ENCODE measurements at places on chromosomes 1 and 21.

- DNase-seq = no peak
Observed at GRCh38 chr1:59952065-59952464, 25.5 kb upstream of the CYP2J2 start.

GRCh38 chr1:225733254-225733653 lies 44.4 kb upstream of the SRP9 start:
- no peak for DNase-seq

DNA sequence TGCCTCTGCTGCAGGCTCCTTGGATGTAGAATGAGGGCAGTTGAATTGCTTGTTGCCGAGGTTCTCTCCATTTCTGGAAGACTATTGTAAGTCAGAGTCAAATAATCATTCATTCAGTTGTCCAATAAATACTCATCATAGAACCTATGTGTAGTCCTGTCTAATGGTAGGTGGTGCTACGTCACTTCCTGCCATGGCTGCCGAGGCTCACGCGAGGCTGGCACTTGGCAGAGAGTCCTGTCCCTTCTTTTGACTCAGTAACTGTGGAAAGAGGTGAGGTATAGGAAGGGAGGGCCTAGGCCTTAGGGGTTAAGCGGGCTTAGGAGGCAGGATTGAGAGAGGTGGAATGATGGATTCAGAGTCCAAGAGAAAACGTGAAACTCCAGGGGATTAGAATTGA lies 9.7 kb downstream of the ADARB1 start:
- no peak for DNase-seq

DNA sequence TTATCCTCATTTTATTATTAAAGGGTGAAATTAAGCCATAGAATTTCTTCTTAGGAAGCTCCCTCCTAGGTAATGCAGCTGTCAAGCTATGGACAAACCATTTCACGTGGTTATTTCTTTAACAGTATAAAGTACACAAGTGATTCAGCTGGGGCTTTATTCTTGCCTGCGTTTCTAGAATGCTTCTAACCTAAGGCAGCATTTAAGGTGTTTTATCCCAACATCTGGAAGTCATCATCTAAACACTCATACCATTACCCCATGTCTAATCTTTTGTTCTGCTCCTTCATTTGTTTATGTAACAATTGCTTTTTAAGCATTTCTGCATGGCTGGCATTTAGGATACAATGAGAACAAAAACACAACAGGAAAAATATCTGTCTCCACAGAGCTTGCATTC lies 829.2 kb upstream of the ADAMTS5 start:
- no peak for DNase-seq

- DNase-seq = no peak
Observed at GRCh38 chr21:44094832-44095231, 12.4 kb upstream of the PWP2 start.

DNA sequence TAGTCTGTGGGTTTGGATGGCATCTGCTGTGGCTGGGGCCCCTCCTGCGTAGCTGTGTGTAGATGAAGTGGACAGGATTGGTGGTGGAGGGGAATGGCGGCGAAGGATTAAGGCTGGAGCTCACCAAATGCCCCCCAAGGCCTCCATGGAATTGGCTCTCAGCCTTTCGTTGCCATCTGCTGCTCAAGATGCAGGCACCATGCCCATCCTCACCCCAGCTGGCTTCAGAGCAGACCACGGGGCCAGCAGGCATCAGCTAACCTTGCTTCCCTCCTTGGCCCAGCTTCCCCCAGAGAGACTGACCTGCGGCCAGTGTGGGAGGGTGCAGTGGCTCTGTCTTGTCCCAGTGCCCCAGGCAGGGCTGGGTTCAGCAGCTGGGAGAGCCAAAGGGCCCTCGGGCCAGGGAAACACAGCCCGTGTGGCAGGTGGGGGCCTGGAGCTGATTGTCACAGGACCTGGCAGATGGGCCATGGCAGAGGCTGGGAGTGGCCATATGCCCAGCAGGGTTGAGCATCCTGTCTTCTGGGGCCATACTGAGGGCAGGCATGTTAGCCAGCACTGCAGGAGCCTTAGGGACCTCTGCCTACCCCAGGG lies 66.8 kb upstream of the ACTL8 start:
- DNase-seq = no peak

DNA sequence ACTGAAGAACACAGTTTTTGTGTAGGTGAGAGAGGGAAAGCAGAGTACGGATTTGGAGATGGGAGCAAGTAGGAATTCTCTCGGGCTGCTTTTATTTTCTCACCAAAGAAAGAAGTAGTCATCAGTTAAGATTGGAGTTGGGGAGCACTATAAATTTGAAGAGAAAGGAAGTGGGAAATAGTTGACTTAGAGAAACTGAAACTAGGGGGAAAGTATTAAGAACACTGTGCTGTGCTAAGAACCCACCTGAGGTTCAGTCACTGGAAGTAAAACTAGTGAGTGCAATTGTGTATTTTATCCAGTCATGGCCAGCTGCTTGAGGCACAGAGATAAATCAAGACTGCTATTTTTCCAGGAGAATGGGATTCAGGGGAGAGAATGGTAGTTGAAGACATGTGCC lies 37.4 kb downstream of the CLCC1 start:
- no peak for DNase-seq

DNA sequence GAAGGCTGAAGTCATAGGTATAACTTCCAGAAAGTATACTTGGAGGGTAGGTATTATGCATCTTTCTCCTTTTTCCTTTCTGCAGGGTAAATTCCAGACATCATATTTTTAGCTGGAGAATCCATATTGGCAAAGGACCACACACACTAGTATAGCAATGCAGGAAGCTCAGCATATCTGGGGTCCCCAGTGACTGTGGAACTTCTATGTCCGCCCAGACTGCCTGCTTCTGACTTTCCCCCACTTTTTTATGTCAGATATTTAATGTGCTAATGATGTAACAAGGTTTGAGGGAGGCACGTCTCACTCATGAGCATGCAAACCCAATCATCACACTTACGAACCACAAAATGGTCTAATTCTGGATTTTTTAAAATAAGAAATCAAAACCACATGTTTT lies 90.4 kb downstream of the BACH1 start:
- no peak for DNase-seq

DNA sequence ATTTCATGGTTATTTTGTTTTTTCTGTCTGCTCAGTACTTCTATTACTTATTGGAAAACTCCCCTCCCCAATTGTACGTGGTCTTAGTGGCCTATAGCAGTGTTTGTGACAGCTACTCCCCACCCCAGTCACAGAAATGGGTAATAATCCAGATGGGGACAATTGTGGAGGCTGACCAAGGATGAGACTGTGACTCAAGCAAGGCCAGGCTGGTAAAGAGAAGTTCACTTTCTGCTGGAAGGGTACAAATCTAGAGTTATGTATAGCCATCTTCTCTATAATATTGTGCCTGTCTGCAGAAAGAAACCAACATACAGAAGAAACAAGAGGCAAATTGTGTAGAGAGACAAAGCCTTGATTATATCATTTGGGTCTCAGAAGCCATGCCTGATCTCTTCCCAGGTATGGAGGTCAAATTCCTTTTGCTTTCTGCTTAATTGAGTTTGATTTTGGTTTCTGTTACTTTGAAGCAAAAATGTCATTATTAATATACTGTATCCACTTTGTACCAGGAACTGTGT lies 270.4 kb downstream of the HLX start:
- no peak for DNase-seq

DNA sequence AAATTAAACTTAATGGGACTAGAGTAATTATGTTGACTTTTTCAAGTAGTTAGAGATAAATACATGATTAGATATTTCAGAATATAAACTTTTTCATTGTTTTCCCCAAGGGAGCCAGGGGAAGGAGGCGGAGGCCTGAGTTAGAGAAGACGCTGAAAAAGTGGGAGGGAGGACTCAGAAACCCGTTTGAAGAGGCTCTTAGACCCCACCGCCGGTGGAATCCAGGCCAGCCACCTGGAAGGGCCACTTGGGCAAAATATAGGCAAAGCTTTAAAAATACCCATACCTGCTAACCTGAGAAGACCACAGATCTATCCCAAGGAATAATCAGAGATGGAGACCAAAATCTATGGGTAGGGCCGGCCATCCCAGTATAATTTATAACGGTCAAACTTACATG lies 242.6 kb downstream of the PTPRU start:
- no peak for DNase-seq

DNA sequence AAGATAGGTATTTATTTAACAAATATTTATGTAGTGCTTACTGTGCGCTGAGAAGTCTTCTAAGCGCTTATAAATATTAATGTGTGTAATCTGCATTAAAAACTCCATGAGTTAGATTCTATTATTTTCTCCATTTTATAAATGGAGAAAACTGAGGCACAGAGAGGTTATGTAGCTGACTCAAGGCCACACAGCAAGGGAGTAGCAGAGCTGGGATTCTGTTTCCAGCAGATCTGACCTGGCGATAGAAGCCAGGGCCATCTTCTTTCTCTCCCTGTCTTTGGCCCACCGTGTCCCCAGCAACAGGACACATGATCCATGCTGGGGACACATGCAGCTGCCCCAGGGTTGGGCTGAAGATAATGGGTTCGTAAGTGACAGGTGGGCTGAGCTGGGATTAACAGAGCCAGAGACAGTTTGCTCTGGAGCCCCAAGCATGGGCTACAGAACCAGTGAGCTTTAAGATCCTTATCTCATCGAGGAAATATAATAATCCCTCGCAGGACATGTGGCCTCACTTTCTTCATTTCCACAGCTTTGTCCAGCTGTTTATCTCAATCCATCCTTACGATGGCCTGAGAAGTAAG lies 30.3 kb downstream of the IGSF21 start:
- no peak for DNase-seq

GRCh38 chr1:15296585-15297321 lies 49.7 kb downstream of the FHAD1 start:
- no peak for DNase-seq

- no peak for DNase-seq
Observed at GRCh38 chr1:161499099-161500039, 5.9 kb upstream of the FCGR2A start.

- no peak for DNase-seq
Observed at GRCh38 chr1:64917328-64917861, 49.0 kb downstream of the JAK1 start.

DNA sequence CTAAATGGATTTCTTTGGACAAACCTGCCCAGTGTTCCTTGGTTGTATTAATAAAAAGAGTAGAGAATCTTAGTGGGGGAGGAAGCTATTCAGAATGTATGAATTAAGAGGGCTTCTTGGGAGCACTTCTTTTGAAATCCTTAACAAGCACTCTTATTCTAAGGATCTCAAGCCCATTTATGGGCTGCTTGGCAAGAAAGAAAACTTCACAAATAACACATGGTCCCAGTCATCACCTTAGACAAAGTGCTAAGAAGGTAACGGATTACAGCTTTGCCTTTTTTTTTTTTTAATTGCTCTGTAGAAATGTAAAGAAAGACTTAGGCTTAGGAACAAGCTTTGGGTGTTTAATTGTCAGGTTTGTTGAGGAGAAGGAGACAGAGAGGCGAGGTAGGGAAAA lies 76.6 kb upstream of the IPO9 start:
- no peak for DNase-seq

- DNase-seq = no peak
Observed at GRCh38 chr1:47219590-47220220, 12.3 kb downstream of the TAL1 start.

- peak; percentile 29 for DNase-seq
Observed at GRCh38 chr1:63728611-63729226, 45.1 kb upstream of the ROR1 start.

- no peak for DNase-seq
Observed at GRCh38 chr1:1680031-1680911, 12.3 kb downstream of the SLC35E2B start.

GRCh38 chr1:235892202-235892601 lies 25.5 kb upstream of the LYST start:
- DNase-seq = no peak

DNA sequence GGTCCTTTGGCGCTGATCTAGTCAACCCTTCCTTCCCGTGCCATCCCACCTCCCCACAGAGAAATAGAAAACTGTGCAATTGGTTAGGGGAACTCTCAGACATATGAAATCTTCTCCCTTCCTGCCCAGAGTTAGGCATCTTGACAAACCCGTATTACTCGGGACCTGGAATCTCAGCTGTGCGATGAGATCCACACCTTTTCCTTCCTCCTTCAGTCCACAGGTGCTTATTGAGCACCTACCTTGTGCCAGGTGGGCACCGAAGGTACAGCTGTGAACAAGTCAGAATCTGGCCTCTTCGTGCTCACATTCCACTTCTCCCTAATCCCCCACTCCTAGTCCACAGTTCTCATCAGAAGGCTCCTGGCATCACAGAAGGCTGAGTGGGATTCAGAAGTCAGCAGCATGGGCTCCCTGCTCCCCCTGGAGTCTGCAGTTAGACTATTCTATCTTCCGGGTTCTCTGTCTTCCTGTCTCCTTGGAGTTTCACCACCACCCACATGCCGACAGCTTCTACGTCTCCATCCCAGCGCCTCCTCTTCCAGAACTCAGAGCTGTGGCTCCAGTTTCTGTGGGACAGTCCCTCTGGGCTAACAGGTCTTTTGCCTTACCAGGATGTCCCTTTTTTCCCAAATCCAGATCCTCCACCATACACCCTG lies 23.0 kb downstream of the KNCN start:
- no peak for DNase-seq

- DNase-seq = no peak
Observed at GRCh38 chr1:153336650-153337049, 12.0 kb downstream of the PGLYRP4 start.

GRCh38 chr1:18020021-18020817 lies 87.4 kb upstream of the IGSF21 start:
- DNase-seq = no peak

- no peak for DNase-seq
Observed at GRCh38 chr1:208242146-208242545, 2.0 kb downstream of the PLXNA2 start.

- DNase-seq = no peak
Observed at GRCh38 chr1:155940482-155940992, 901 bp upstream of the RXFP4 start.

GRCh38 chr1:155128755-155129473 lies 1.2 kb downstream of the EFNA1 start:
- peak; percentile 73 for DNase-seq

DNA sequence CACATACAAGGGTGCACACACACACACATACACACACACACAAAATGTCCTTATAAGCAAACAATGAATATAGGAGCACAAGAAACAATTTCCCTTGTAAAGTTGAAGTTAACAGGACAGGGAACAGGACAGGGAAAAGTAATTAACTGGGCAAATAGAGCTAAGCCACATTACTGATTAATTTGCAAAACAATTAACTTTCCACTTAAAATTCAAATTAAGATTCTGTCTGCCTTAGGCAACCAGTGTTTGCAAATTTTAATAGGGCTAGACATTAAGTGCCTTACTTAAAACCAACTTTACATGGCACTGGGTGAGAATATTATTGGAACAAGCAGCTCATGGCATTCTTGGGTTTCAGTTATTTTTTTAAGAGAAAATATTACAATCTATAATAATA lies 6.8 kb upstream of the CLDN8 start:
- DNase-seq = no peak

DNA sequence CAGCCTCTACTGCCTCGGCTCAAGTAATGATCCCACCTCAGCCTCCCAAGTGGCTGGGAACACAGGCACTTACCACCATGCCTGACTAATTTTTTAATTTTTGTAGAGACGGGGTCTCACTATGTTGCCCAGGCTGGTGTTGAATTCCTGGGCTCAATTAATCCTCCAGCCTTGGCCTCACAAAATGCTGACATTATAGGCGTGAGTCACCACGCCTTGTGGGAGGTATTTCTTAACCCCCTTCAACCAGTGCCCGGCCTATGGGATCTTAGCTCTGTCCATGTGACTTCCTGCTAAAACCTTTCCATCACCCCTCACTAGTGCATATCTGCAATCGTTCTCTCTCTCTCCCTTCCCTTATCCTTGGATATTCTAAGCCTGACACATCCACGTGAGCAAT lies 86.4 kb downstream of the FOXD2 start:
- no peak for DNase-seq

GRCh38 chr1:157154940-157155514 lies 16.8 kb upstream of the ETV3 start:
- DNase-seq = no peak

- no peak for DNase-seq
Observed at GRCh38 chr1:7727809-7728471, 43.2 kb upstream of the VAMP3 start.

All from NCI-H526 treated with DMSO at 0.1 percent for 48 hours (cell line).